Right cardiac atrium (tissue), 5 donors: ENCODE measurements at places on chromosomes 2 and 18.
A peak's percentile ranks its signal among the peaks of the same experiment; 100 is the strongest.

GRCh38 chr2:189521699-189522434 lies 58.7 kb downstream of the SLC40A1 start:
- DNase-seq, result no peak

- DNase-seq, result no peak
These were observed 348.1 kb downstream of the CCDC85A start for GRCh38 chr2:56531668-56532420.

DNA sequence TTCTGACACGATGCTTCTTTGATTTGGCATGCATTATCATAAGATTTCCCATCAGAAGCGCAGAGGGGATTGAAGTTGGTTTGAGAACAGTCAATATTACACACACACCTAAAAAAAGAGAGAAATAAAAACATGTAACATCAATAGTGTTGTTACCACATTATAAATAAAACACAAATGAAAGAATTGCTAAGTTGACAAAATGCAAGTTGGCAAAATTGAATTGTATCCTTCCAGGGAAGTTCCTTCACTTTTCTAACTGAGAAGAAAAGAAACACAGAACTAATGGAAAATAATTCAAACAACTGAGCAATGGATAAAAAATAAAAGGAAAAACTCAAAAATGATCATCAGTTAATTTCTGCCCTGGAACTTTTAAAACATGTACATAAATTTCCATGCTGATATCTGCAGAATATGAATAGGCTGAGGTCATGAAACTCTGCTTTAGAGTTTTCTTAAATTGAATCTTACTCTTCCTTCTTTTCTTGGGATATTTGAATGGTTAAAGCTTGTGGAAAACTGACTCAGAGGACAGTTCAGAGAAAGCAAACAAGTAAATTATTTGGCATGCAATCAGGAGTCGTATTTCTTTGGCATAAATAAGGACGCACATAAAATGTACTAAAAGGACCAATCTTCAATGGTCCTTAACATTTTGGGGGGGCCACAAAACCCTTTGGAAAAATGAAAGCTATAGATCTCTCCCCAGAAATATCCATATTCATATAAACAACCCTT lies 152.4 kb upstream of the CAVIN2 start:
- DNase-seq, result no peak

- DNase-seq, result no peak
These were observed 1824.3 kb upstream of the CELF4 start for GRCh38 chr18:39389800-39390379.

- DNase-seq, result peak; percentile 63
These were observed 19.4 kb downstream of the THAP4 start for GRCh38 chr2:241617431-241618154.

DNA sequence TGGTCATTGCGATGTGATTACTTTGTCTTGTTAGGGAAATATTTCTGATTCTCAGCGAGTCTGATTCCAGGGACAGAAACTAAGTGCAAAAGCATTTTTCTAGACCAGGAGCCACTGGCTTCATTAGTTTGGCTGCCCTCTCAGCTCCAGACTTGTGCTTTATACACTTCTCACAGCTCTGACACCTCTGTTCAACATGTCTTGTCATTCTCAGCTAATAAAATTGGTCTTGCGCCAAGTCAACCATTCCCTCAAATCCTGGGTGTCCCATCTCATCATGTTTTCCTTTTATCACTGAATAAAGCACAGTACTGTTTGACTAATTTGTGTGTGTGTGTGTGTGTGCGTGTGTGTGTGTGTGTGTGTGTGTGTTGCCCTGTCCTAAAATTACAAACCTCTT lies 215.5 kb upstream of the EPHA4 start:
- no peak for DNase-seq

DNA sequence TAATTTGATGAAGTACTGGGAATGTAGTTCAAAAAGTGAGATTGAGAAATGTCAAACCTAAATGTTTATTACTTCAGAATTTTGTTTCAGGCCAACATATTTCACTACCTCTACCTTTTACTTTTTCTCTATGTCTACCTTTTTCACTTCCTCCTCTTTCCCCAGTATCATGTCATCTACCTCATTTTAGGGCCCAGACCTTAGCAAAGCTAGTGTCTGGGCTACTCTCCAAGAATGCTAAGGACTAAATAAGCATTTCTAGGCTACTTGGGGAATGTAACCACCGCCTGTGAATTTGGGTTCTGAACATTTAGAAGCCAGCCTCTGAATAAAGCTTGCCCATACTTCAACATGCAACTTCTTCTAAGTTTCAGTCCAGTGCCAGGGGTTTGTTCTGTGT lies 330.4 kb downstream of the SLC4A3 start:
- no peak for DNase-seq

- DNase-seq, result no peak
These were observed 185.4 kb downstream of the INHBB start for GRCh38 chr2:120531365-120531764.

- no peak for DNase-seq
These were observed 33.3 kb upstream of the MAT2A start for GRCh38 chr2:85505551-85506238.

- no peak for DNase-seq
These were observed 227.7 kb downstream of the ARHGAP15 start for GRCh38 chr2:143356736-143357446.

- no peak for DNase-seq
These were observed 86.8 kb downstream of the MAIP1 start for GRCh38 chr2:200042102-200042735.

DNA sequence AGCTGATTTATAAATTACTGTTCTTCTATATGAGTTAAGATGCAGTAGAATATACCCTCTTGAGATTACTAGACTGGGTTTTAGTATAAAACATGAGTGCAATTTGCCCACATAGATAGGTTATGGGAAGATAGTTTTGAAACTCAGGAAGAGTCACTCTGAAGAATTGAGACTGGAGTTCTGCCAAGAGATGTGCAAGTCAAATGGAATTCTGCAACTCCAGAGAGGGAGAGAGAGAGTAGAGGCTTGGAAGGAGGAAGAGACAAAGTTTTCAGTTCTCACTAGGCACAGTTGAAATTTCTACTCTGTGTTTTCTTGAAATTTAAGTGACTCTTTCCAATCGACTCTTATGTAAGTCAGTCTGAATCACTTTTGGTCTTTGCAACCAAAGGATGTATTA lies 878.8 kb downstream of the TSN start:
- no peak for DNase-seq

DNA sequence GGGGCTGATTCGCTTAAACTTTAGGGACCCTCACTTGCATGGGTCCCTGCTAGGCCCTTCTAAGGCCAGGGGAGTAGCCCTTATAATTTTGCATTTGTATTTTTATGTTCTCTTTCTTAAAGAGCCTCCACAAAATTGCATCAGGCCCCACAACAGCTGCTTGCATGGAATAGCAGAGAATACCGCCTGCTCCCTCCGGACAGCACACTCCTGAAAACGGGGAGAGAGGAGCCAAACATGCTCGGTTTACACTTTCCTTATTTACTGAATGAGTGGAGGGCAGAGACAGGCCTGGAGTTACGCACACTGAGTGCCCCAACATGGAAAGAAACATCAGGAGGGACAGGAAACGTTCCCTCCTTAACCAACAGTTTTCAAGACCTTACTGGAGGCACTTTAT lies 132.2 kb downstream of the ANTXR1 start:
- no peak for DNase-seq

DNA sequence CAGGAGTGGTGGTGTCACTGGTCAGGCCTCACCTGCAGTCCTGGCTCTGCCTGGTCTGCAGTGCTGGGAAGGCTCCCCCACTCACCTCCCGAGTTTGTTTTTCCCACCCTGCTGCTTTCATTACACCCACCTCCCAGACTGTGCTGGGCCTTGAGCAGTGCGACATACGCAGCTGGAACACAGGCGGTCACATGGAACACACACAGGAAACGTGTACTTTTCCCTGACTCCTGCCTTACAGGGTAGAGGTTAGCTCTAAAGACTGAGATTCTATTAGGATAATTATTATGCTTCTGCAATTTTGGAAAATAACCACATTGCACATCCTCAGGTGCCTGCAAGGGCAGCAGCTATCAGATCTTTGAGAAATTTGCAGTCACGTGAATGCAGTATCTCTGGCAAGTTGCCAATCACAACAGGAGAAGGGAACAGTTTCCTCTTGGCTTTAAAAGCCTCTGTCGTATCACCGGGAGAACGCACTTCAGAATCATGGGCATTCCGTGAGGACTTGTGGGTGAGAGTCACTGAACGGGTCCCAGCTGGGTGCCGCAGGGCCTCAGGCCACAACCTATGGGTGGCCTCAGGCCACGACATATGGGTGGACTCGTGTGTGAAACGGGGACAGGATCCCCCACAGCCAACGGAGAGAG lies 136.5 kb downstream of the ZNF236 start:
- DNase-seq, result no peak

GRCh38 chr2:237520290-237520689 lies 33.2 kb downstream of the MLPH start:
- no peak for DNase-seq

- no peak for DNase-seq
These were observed 38.9 kb upstream of the ATP6V1B1 start for GRCh38 chr2:70896765-70897202.

GRCh38 chr2:169452080-169452479 lies 27.2 kb upstream of the BBS5 start:
- no peak for DNase-seq

DNA sequence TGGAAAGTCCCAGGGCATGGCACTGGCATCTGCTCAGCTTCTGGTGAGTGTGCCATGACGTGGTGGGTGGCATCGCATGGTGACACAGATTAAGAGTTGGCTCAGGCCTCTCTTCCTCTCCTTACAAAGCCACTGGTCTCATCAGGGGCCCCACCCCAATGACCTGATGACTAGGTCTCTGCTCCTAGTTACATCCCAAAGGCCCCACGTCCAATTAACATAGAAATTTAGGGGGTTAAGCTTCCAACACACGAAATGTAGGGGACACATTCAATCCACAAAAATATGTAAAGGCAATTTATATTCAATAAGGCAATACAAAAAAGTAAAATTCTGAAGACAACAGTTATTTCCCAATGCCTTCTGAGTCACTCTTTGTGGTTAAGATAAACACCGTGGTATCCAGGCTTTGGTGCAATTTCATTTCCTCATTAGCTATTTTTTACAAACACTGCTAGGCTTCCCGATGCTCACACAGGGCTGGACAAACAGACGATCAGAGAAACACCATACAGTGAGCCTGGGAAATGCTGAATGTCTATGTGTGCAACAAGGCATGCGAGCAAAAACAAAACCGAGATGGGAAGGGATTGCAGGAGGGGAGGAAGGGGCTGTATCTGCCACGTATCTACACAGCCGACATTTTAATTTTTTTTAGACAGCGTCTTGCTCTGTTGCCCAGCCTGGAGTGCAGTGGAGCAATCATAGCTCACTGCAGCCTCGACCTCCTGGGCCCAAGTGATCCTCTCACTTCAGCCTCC lies 67.2 kb downstream of the MBP start:
- DNase-seq, result peak; percentile 54
